Large intestine (tissue), 12 donors: ENCODE measurements at places on chromosomes 7 and 10. TPM values are rescaled to one million over a fixed set of nuclear protein-coding genes. Genes with fewer than 3 reads are reported as not detected.
A peak's percentile ranks its signal among the peaks of the same experiment; 100 is the strongest.

Gene KIAA1217
- 54.9 TPM for polyA plus RNA-seq

Gene ARHGAP21
- polyA plus RNA-seq = 55.4 TPM

Gene CRPPA
- 1.8 TPM for polyA plus RNA-seq

Gene KNDC1
- 18.8 TPM for polyA plus RNA-seq

Gene TAS2R16
- polyA plus RNA-seq = not detected

Gene DPP6
- polyA plus RNA-seq = 7.8 TPM

DNA sequence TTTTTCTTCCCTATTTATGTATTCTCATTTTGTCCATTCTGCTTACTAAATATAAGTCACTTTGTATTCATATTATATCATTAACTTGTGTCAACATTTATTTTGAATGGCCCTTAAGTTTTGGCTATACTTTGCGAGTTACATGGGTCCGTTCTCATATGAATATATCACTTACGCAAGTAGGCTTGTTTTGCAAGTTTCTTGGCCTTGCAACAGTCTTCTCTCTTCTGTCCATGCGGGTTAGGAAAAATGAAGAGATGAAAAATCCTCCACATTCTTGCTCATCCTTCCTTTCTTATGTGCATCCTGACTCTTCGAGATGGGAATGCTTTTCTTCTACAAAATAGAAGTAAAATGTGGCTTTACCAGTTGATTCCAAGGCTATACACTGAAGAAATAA, 82.8 kb downstream of the GPR158 start:
- H3K27ac ChIP-seq = no peak overlapping the region
- H3K27me3 ChIP-seq = no peaks in the 10 kb centered on the region
- DNase-seq = no peak
- H3K36me3 ChIP-seq = no peaks in the 10 kb centered on the region
- H3K4me1 ChIP-seq = no peaks in the 10 kb centered on the region
- no peak overlapping the region for H3K4me3 ChIP-seq

- H3K27ac ChIP-seq = no peak overlapping the region
- no peak for DNase-seq
- H3K4me1 ChIP-seq = no peaks in the 10 kb centered on the region
- no peaks in the 10 kb centered on the region for H3K36me3 ChIP-seq
- H3K4me3 ChIP-seq = no peak overlapping the region
Observed at GRCh38 chr7:155191901-155192478, 105.7 kb upstream of the INSIG1 start.

DNA sequence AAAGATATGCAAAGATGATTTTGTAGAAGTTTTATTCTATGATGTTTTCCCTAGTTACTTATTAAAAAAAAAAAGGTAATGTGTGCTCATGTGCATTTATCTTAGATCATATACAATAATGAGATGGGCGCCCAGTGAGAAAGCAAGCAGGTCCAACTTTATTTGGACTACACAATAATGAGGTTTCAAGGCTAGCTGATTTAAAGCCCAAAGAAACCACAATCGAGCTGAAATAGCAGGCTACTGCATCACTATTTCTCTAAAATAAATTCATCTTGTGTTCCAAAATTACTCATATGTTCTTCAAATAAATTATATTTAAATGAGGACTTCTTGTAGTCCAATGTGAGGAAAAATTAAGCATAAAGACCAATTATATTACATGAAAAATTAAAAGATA, 110.1 kb downstream of the JMJD1C start:
- H3K4me1 ChIP-seq = no peaks in the 10 kb centered on the region
- H3K27ac ChIP-seq = no peak overlapping the region
- no peaks in the 10 kb centered on the region for H3K27me3 ChIP-seq
- no peak for DNase-seq
- H3K36me3 ChIP-seq = no peaks in the 10 kb centered on the region

- H3K36me3 ChIP-seq = peaks cover 74% of the 10 kb centered on the region
- no peak overlapping the region for H3K4me3 ChIP-seq
- H3K4me1 ChIP-seq = peaks cover 9% of the 10 kb centered on the region
- DNase-seq = no peak
- no peaks in the 10 kb centered on the region for H3K27me3 ChIP-seq
Observed at GRCh38 chr7:155713384-155713783, 68.9 kb downstream of the RBM33 start.

DNA sequence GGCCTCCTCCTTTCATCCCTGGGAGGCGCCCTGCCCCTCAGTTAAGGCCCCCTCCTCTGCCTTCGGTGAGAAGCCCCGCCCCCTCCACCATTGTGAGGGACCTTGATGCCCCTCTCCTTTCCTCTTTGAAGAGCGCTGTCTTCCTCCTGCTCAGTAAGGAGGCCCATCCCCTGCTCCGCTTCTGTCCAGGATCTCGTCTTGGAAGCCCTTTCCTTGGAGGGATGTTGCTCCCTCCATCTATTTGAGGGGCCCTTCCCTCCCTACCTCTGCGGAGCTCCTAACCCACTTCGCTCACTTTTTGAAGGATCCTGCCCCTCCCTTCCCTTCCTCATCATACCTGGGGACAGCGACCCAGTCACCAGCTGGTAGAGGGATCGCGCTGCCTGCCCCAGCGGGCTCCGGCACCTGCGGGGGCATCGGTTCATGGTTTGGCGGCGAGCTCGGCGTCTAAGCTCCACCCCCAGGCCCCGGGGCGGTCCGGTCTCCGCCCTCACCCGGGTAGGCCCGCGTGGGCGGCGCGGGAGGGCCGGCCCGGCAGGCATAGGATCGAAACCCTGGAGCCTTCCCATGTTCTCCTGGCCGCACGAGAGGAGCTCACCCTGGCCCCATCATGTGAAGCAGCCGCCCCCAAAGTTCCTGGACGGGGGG, 4.1 kb downstream of the KCNIP2 start:
- H3K27ac ChIP-seq = peak overlapping the region; percentile 78
- H3K36me3 ChIP-seq = no peaks in the 10 kb centered on the region
- peaks cover 43% of the 10 kb centered on the region for H3K4me1 ChIP-seq
- DNase-seq = no peak

GRCh38 chr10:43308986-43309385, 42.1 kb upstream of the RASGEF1A start:
- peak; percentile 78 for DNase-seq
- H3K36me3 ChIP-seq = no peaks in the 10 kb centered on the region
- H3K27me3 ChIP-seq = no peaks in the 10 kb centered on the region
- H3K4me1 ChIP-seq = peaks cover 8% of the 10 kb centered on the region
- H3K4me3 ChIP-seq = no peak overlapping the region

DNA sequence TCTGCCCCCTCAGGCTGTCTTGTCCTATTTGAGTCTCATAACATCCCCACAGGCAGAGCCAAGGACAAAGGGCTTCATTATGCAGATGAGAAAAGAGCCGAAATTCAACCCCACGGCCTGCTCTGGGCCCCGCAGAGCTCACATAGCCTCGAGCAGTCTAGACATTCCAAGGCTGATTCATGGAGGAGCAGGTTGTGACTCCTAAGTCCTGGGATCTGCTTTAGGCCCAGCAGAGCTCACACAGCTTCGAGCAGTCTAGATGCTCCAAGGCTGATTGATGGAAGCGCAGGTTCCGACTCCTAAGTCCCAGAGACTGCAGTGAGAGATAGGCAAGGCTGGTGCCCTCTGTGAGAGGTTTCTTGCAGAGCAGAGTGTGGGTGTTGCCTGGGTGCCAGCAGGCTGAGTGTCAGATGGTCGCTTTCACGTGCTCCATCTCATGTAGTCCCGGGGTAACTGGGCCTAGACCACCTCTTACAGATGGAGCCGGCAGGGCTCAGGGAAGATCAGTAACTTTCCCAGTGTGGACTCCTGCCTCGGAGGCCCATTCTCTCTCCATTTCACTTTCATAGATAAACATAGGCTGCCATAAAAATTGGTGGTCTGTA, 436.1 kb upstream of the FOXK1 start:
- no peaks in the 10 kb centered on the region for H3K27me3 ChIP-seq
- H3K36me3 ChIP-seq = no peaks in the 10 kb centered on the region
- no peak overlapping the region for H3K27ac ChIP-seq
- H3K4me1 ChIP-seq = no peaks in the 10 kb centered on the region
- no peak for DNase-seq

- H3K36me3 ChIP-seq = no peaks in the 10 kb centered on the region
- no peaks in the 10 kb centered on the region for H3K4me1 ChIP-seq
- DNase-seq = no peak
- H3K4me3 ChIP-seq = no peak overlapping the region
Observed at GRCh38 chr7:93053949-93054943, 63.5 kb downstream of the SAMD9 start.

GRCh38 chr10:101054351-101054750, 7.4 kb upstream of the KAZALD1 start:
- no peak overlapping the region for H3K4me3 ChIP-seq
- H3K27ac ChIP-seq = peak overlapping the region; percentile 75
- H3K4me1 ChIP-seq = peaks cover 31% of the 10 kb centered on the region
- DNase-seq = no peak

DNA sequence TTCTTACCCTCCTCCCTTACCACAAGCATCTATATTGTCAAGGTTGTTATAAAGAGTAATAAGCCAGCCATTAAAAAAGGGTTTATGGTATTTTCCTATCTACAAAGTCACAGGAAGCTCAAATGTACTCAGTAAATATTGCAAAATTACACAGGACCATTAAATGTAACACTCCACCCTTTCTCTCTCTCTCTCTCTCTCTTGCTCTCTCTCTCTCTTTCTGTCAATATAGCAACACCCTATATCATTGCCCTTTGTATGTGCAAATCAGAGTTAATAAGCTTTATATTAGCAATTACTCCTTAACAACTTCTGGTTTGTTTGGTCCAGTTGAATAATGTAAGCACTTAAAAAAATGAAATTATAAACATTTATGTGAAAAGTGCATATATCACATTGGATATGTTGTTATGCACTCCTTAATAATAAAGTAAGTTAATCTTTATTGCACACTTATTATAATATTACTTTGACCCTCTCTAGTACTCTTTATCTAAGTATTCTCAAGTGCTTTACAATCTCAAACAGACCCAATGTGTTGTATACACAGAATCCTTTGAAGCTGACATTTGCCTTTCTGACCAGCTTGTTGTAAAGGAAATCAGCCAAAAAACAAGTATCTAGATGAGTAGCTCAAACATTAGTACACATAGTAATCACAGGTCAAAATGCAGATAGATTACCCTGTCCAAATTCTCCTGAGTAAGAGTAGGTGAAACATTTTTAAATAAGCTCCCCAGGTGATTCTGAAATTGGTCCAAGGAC, 93.2 kb downstream of the CFTR start:
- peaks cover 6% of the 10 kb centered on the region for H3K4me1 ChIP-seq
- no peak overlapping the region for H3K4me3 ChIP-seq
- peak overlapping the region; percentile 64 for H3K27ac ChIP-seq
- no peaks in the 10 kb centered on the region for H3K27me3 ChIP-seq
- peak; percentile 63 for DNase-seq

- H3K4me1 ChIP-seq = peaks cover 15% of the 10 kb centered on the region
- no peak overlapping the region for H3K4me3 ChIP-seq
- H3K27me3 ChIP-seq = no peaks in the 10 kb centered on the region
- no peaks in the 10 kb centered on the region for H3K36me3 ChIP-seq
Observed at GRCh38 chr10:3887885-3888476, 103.0 kb upstream of the KLF6 start.

- DNase-seq = no peak
- H3K36me3 ChIP-seq = no peaks in the 10 kb centered on the region
- H3K27me3 ChIP-seq = no peaks in the 10 kb centered on the region
- no peak overlapping the region for H3K27ac ChIP-seq
Observed at GRCh38 chr7:88040694-88041093, 106.6 kb downstream of the ADAM22 start.

DNA sequence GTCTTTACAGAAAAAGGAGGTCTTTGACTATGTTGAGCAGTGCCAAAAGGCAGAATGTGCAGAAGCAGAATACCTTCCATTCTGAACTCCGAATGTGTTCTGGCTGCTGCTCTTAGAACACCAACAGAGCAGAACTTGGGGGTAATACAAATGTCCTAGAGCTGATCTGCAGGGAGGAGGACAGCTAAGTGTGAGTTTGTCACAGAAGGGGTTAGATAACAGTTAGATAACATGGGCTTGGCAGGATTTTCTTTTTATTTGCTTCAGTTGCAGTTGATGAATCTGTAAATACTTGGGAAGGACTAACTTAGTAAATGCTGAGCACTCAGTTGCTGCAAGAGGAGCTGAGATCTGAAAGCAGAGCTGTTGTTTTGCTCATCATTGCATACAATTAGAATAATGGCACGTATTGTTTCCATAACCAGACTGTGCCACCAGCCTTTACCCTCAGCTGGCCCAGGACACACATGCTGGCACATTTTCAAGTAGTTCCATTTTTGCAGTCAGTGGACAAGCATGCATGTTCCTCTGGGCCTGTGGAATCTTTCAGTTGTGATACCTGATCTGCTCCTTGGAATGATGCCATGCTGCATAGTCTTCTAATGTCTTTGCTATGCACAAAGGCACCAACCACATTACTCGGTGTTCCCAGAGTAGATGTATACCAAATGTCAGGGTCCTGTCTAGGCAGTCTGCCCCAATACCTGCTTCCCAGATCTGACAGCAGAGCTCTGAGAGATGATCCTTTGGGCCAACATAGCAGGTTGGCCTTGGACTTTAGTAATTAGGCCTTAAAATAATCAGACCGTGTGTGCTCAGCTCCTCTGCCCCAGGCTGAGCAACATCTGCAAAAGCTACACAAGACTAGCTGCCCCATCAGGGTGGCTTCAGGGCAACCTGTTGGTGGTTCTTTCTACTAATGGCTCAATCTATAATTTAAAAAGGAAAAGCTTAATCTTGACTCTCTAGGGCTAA, 55.7 kb downstream of the GSDME start:
- H3K36me3 ChIP-seq = peaks cover 50% of the 10 kb centered on the region
- no peak overlapping the region for H3K27ac ChIP-seq
- DNase-seq = no peak

- H3K4me1 ChIP-seq = peaks cover 32% of the 10 kb centered on the region
- no peak for DNase-seq
- no peak overlapping the region for H3K4me3 ChIP-seq
- H3K36me3 ChIP-seq = peaks cover 3% of the 10 kb centered on the region
Observed at GRCh38 chr10:102676534-102677315, 32.4 kb downstream of the TRIM8 start.

GRCh38 chr7:129572205-129572604, 39.3 kb upstream of the NRF1 start:
- no peaks in the 10 kb centered on the region for H3K36me3 ChIP-seq
- H3K27me3 ChIP-seq = no peaks in the 10 kb centered on the region
- H3K4me3 ChIP-seq = no peak overlapping the region
- no peaks in the 10 kb centered on the region for H3K4me1 ChIP-seq
- DNase-seq = no peak

DNA sequence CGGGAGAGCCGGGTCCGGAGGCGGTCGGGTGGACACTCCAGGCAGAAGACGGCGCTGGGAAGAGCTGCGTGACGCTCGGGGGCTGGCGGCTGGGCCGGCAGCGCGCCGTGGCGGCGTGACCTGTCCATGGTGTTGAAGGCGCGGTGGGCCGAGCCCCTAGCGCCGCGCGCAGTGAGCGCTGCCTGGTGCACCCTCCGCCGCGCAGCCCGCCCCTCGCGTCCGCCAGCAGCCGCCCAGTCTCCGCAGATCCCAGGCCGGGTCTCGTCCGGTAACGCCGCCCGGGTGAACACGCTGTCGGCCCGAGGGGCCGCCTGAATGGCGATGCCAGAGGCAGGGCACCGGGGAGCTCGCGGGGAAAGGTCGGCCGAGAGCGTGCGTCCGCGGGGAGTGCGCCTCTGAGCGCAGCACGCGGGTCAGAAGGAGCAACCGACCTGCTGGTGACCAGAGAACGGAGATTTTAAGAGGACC, 657 bp upstream of the TMEM178B start:
- H3K4me3 ChIP-seq = peak overlapping the region; percentile 35
- no peaks in the 10 kb centered on the region for H3K36me3 ChIP-seq
